NCI-H774 (cell line): ENCODE measurements at places on chromosomes 7 and 10.

DNA sequence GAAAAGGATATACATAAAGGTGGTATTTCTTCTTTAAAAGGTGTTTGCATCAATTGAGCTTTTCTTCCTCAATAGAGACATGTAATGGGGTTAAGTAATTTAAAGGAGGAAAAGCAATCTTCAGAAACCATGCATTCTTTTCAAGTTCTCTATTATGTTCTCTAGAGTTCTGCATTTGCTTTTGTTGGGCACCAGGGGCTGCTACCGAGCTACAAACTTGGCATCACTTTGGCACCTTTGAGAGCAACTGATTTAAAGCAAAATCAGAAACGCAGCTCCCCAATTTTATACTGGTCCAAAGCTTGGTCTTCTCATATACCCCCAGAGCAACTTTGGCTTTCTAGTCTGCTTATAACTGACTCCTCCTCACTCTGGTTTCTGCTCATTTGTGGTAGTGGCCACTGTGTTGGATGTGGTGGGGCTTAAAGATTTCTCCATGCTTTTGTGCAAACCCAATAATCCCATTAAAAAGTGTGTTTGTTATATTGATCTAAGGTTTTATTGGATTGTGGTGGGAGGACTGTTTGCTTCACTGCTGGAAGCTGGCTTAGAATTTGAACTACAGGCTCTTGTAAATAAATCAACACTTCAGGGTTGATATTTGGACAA is 712.1 kb downstream of the PHTF2 start:
- no peak for DNase-seq

- DNase-seq = no peak
Measured at GRCh38 chr10:28763471-28764170, 86.3 kb downstream of the BAMBI start.

DNA sequence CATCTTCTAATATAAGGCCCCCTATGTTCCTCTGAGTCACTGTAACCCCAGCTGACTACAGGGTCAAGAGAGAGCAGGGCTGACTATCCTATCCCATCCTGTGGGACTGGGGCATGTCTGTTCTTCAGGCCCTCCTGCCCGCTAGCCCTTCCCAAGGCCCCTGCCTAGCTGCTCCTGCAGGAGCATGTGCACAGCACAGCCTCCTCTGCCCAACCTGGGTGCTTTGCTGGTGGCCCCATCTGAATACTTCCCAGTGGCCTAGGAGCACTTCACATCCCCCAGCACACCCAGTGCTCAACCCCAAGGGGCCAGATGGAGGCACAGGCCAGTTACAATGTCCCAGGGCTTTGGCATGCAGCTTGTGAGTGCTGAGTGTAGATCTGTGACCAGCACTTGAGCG is 37.3 kb downstream of the AGBL3 start:
- DNase-seq = no peak

- DNase-seq = no peak
Measured at GRCh38 chr10:117360016-117360415, 15.2 kb downstream of the PDZD8 start.

GRCh38 chr7:30918676-30919075 is 7.0 kb downstream of the AQP1 start:
- no peak for DNase-seq

- no peak for DNase-seq
Measured at GRCh38 chr10:95431900-95432342, 129.2 kb downstream of the SORBS1 start.

GRCh38 chr10:129832573-129833467 is 131.3 kb downstream of the EBF3 start:
- no peak for DNase-seq

DNA sequence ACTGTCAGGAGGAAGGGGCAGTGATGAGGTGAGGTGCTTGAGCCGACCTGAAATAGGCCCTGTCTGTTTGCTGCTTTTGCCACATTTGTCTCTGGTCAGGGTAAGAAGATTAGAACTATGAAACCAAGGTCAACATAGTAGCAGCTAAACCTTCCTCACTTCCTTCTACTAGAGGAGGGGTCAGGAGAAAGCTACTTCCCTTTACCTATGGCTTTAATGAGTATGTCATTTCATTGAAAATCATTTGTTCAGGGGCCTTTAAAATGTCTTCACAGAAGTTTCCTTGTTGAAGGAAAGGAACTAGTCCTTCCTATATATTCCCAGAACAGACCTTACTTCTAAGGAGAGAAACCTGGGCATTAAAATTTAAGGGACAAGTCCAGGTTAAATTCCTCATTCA is 19.0 kb downstream of the HYAL4 start:
- no peak for DNase-seq

DNA sequence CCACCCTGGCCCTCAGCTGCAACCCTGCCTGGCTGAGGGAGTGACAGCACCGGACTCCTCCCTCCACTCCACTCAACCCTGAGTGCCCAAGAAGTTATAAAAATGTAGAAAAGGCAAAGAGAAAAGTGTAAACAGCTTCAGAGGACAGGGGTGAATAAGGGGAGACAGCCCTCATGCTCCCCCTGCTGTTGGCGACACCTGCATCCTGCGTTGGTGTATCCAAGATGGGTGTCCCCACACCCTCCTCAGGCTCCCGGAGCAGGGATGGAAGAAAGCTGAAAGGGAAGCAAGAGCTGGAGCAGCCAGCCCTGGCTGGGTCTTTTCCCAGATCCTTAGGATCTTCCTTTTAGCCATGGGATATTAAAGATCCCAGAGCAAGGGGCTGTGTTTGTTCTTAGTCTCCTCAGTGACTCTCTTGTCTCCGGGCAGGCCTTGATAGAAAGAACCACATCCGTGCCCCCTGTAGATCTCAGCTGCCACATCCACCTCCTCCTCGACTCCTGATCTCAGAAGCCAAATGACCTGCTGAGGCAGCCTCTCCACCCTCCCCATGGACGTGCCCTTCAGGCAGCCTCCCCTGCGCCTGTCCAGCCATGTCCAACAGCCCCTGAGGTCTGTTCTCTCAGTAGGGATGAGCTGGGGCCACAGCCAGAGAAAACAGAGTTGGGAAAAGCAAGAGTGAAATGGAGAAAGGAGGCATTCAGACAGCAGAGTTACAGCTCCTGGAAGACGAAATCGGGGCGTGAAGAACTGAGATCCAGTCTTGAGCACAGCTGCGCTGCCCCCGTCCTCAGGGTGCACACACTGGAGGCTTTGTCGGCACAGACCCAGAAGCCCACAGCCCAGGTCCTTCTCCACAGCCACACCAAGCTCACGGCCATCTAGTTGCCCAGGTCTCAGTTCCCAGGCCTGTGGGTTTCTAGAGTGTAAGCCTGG is 6.8 kb downstream of the FAM131B start:
- DNase-seq = no peak

DNA sequence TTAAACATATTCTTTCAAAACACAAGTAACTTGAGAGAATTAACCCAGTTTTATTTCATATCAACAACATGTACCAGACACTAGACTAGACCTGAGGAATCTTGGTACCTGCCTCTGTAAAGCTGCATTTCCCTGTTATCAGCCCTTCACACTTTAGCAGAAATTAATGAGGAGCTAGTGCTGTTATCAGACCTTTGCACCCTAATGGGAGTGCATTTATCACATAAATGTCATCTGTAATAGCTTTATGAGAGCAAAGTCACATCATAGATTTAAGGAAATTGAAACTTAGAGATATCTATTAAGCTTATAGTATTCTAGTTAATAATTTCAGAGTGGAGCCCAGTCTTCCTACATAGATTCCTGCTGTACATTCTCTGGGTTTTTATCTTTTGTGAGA is 270.4 kb upstream of the YAE1 start:
- DNase-seq = no peak

- no peak for DNase-seq
Measured at GRCh38 chr10:90112681-90113080, 411.3 kb downstream of the KIF20B start.

DNA sequence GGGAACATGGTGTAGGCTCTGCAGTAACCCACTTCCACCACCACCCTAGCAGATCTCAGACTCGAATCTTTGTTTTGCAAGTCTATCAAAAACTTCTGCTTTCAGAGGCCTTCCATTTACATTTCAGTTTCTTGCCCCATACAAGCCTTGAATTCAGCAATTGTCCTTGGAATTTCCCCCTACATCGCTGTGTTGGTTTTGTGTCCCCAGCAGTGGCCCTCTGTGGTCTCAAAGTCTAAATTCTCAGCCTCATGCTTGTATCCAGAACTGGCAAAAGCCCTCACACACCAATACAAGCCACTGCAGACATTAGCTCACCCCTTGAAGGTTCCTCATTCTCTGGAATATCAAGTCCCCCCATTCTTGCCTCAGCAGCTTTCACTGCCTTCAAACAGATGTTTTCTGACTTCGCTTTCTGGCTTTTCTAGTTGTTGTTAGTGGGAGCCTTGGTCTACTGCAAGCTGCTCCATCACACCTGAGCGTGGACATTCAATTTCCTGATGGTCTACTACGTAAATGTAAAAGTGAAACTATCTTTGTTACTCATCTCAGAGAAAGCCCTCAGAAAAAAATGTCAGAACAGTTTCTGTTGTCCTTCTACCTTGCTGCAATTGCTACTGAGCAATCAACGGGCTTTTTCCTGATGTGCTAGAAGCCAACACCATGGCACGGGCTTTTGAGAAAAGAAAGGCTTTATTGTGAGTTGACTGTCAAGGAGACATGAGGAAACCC is 1.8 kb upstream of the NUB1 start:
- no peak for DNase-seq

- DNase-seq = no peak
Measured at GRCh38 chr7:158809596-158809995, 19.7 kb downstream of the ESYT2 start.

DNA sequence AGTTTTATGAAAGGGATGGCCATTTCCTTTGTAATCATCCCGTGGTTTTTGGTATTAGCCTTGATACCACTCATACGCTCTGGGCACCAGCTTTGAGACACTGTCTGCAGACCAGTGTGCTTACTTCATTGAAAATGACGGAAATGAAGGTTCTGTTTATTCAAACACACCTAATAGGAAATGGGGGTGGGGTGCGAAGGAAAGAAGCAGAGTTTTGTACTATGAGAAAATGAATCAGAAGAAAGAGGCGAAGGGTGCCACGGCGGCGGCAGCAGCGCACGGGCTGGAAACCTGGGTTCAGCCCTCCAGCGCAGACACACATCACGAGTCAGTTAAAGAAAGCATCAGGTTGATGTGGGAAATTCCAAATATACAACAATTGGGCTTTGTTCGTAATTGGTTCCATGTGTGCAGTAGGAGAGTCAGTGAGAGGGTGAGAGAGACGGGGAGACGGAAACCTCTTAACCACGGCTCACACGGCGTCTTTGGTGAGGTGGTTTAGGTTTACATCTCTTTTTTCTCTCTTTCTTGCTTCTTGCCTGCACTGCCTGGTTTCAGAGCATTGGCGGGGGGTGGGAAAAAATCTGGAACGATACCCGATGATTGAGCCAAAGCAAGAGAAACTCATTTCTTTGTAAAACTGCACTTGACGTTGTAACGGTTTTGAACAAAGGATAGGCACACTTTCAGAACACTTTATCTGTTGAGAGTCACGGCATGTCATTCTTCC is 321.2 kb downstream of the FRMD4A start:
- peak; percentile 15 for DNase-seq

DNA sequence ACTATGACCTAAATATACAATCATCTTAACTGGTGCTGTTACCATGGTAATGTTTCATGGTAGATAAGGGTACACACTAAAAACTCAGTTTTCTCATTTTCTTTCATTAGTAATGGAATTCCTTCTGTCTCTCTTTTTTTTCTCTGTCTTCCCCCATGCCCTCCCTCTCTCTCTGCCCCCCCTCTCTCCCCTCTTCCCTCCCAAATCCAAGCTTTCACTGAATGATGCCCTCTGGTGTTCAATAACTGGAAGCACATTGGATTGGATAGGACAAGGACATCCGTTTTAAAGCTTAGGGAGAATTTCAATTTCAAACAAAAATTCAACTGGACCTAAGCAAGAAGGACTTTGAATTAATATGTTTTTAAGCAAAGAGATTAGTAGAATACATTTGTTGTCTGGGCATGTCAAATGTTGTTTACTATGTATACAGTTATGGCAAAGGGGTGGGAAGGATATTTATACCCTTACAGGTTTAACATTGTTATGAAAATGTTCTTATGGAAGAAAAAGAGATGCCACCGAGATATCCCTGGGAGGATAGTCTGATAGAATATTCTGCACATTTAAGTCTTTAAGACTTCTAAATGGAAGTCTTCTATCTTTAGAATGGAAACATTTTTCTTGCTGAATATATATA is 6.1 kb downstream of the CHRM2 start:
- DNase-seq = peak; percentile 22

- no peak for DNase-seq
Measured at GRCh38 chr7:158538156-158538946, 49.3 kb downstream of the PTPRN2 start.

GRCh38 chr7:100109521-100110163 is 8.2 kb downstream of the AP4M1 start:
- DNase-seq = no peak

- DNase-seq = no peak
Measured at GRCh38 chr10:97428572-97428981, 2.6 kb downstream of the PGAM1 start.

GRCh38 chr10:15202639-15203038 is 34.1 kb upstream of the NMT2 start:
- no peak for DNase-seq

GRCh38 chr7:27947586-27948278 is 207.8 kb downstream of the TAX1BP1 start:
- no peak for DNase-seq

- DNase-seq = no peak
Measured at GRCh38 chr7:47787249-47788069, 160.8 kb downstream of the PKD1L1 start.

DNA sequence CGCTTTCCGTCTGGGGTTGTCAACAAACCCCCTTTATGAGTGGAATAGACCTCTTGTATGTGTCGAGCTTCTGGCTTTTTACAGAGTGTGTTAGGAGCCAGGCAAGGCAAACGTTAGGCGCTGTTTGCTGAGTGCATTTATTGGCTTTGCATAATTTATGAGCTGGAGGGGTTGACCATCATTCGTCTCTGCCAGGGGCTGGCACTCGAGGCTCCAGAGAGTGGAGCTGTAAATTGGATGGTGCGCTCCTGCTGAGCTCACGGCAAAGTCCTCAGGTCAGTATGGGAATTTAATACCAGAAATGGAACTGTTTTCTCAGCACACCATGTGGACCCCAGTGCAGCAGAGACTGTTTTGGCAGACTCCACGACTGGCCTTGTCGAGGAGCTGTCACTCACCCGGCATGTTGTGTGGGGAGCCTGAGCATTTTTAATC is 699.4 kb upstream of the GALNT17 start:
- DNase-seq = peak; percentile 39

- DNase-seq = no peak
Measured at GRCh38 chr7:139317939-139318505, 23.1 kb upstream of the FMC1 start.

- DNase-seq = no peak
Measured at GRCh38 chr10:8061274-8062211, 7.1 kb downstream of the GATA3 start.
